ENCODE measurements at places on chromosomes 5 and 9.
A peak's percentile ranks its signal among the peaks of the same experiment; 100 is the strongest.

DNA sequence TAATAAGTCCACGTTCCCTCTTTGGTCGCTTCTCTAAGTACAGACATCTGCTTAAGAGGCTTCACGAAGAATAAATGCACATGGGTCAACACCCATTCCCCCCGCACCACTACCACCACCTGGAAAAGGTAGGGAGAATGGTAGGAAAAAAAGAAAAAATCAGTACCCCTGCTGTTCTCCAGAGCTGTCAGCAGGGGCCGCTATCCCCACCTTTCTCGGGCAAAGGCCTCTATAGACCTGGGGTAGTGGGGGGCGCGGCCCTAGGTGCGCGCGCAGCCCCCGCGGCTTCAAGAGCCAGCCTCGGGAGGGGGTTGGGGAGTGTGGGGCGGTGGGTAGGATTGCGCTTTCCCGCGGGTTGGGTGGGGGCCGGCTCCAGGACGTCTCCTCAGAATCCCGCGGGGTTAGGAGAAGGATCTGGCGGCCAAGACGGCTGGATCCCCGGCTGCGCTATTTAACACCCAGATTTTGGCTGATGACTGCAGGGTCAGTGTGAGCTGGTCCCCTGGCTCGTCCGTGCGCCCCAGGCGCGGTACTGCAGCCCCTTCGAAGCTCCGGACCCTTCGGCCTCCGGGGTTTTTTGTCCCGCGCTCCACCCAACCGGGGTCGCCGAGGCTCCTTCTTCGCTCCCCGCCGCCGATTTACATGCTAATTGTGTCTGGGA is 1.6 kb upstream of the SEMA6A start:
- peak; percentile 32 for DNase-seq

DNA sequence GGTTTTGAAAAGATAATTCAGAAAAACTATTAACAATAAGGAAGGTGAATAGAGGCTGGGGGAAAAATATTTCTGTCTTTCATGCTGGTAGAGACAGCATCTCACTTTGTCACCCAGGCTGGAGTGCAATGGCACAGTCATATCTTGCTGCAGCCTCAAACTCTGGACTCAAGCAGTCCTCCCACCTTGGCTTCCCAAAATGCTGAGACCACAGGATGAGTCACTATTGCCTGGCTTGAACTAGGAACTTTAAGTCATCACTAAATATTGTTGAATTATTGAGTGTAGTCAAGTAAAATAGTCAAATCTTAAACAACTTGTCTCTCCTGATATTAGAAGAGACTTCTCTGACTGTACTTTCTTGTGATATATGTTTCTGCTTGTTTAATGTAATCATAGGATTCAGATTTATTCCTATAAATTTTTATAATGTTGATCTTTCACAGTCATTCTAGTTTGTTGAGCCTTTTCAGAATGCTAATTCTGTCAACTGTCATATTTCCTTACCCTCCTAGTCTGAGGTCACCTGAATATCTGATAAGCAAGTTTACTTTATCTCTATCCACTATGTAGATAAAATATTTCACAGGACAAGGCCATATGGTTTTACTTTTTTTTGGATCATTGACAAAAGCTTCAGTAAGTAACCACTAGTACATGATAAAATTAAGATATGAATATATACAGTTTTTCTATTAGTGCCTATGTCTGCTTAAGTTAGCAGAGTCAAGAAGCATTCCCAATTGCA is 1696.5 kb downstream of the MAT2B start:
- DNase-seq: peak; percentile 73

DNA sequence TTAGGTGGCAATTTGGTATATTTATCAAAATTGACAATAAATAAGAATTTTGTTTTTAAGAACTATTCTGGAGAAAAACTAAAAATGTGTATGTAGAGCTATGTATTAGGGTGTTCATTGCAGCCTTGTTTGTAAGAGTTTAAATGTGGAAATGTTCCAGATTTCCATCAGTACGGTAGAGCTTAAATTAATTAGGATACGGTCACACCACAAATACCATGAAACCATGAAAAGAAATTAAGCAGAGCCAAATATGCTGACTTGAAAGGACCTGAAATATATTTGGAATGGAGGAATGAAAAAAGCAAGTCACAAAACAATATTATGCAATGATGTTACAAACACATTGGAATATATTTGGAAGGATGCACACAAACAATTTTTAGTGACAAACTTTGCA is 64.6 kb downstream of the ACTBL2 start:
- DNase-seq: no peak

DNA sequence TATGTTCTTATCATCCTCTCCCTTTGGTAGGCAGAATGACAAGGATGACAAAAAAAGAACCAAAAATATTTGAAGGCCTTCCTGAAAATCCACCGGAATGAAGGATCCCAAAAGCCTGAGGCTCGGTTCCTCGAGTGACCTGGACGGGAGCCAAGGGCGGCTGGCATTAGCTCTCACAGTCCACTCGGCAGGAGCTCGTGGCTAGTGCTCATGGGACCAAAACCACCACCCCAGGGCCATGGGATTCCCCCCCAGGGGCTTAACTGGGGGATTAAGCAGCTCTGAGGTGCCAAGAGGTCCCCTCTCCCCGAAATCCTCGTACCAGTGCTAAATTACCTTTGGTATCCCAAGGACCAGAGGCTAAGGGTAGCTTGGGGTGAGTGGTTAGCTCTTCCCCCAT is 586 bp upstream of the PDZD2 start:
- no peak for DNase-seq

GRCh38 chr9:130897848-130898551 is 1.4 kb upstream of the QRFP start:
- no peak for DNase-seq

DNA sequence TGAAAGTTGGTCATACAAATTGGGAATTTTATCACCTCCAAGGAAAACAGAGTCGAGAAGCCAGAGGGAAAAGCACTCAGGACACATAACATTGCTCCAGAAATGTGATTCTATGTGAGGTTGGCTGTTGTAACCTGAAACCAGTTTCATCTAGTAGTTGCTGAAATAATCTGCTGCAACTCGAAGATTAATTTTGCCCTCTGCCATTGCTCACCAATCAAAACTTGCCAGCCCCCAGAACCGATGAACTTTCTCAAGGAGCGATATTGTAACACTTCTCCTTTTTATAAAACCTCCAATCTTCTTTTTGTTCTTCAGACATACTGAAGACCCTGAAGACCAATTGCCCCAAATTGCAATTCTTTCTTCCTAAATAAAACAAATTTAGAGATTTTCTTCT is 31.1 kb downstream of the C5orf58 start:
- no peak for DNase-seq

DNA sequence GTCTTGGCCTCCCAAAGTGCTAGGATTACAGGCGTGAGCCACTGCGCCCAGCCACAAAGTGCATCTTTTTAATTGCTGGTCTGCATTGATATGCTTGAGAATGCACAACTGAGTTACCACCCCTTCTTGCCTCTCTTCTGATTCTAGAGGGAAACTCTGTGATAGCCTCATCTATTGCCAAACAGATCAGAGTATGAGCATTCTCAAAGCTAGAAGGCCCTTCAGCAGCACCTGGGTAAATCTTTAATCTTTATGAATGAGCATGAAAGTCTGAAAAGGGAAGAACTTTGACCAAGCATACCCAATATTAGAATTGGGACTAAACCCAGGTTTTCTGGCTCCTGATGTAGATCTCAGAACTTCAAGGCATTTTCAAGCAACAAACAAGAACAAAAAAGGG is 298.3 kb upstream of the TNC start:
- no peak for DNase-seq

DNA sequence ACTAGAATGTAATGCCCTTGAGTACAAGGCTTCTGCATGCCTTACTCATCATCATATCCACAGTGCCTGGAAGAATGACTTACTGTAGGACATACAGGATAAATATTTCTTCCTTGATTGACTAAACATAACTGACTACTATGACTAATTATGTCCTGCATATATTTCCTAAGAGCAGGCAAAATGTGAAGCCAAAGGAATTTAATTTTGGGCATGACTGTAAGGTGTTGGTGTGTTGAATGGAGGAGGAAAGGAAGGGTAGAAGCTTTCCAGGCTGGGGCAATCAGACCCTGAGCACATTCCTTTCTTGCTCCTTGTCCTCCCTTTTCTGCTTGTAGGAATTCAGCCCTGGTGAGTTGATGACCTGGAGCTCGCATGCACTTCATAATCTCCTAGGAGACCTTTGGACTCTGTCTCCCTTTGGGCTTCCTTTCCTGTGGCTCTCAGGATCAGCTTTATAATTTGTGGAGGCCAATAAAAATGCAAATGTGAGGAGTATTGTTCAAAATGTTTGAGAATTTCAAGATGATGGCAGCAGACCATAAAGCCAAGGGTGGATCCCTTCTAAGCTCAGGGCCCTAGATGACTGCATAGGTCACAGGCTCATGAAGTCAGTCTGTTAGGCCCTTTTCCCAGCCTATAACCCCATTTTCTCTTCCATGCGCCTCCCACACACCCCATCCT is 174.0 kb downstream of the HMHB1 start:
- peak; percentile 97 for DNase-seq

GRCh38 chr9:113343732-113344231 is 3.7 kb upstream of the WDR31 start:
- DNase-seq: peak; percentile 34

DNA sequence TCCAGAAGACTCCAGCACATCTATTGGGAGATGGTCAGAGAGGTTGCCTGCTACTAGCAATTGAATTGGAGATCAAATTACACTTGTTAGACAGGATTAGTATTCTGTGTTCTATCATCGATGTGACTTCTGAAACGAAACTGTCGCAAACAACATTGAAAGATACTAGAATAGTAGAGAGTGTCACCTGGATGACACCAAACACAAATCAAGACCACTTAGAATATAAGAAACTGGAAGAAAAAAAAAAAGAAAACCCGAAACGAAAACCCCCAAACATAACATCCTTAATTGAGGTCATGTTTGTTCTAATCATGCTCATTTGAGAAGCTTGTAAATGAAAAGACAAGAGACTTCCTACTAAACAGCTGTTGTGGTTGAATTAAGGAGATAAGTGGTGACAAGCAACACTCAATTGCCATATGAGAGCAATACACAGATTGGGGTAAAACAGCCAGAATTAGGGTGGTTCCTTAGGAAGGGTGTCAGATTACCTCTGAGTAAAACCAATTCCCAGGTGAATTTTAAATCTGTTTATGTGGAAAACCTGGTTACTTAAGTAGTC is 97.6 kb downstream of the BASP1 start:
- no peak for DNase-seq

- peak; percentile 72 for DNase-seq
Measured at GRCh38 chr5:125700380-125700861, 722.8 kb upstream of the GRAMD2B start.

GRCh38 chr9:137309368-137310188 is 7.5 kb upstream of the NRARP start:
- DNase-seq: no peak

DNA sequence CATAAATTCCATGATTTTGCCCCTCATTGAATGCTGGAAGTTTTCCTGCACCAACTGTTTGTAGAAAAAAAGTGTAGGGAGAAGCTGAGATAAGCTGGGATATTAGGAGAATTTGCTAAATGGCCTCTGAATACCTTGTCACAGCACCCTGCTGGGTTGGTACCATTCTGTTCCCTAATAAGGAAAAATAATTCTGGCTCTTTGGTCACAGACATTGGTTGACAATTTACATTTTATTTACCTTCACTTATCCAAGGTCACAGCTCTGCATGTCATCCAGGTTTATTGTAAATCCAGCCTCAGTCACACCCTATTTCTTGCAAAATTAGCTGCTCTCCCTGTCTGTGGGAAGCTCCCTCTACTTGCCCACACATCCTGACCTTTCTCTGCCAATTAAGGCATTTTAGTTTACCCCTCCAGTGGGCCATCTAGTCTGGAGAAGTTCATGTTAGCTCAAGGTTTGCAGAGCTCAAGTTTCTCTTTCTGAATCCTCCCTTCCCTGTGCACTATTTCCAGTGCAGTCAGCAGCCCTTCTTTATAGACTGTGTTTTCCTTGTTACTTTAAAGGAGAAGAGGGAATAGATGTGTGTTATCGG is 115.4 kb upstream of the NTRK2 start:
- DNase-seq: no peak

DNA sequence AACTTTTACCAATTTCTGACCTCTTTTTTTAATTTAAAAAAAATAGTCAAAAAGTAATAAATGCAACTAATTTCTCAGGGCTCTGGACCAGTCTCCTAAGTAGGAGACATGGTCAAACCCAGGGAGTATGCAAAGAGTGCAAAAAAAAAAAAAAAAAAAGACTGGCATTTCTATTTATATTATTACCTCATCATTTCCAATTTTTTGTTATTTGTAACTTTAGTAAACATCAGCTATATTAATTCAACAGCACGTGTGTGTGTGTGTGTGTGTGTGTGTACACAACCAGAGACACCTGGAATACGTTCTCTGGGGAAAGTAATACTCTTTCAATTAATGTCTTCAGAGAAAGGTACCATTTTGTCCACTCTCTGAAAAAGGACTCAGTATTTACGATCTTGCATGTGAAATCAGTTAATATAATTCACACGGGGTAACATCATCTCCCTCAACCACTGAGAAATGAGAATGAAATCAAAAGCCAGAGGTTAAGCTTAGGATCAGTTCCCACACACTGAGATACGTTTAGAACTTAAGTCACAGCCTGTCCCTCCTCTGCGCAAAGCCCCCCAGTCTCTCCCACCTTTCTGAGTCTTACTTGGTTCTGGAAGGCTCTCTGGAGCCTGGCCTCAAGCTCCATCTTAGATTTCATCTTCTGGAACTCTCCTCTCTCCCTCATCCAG is 21.9 kb downstream of the ZNF608 start:
- DNase-seq: no peak

DNA sequence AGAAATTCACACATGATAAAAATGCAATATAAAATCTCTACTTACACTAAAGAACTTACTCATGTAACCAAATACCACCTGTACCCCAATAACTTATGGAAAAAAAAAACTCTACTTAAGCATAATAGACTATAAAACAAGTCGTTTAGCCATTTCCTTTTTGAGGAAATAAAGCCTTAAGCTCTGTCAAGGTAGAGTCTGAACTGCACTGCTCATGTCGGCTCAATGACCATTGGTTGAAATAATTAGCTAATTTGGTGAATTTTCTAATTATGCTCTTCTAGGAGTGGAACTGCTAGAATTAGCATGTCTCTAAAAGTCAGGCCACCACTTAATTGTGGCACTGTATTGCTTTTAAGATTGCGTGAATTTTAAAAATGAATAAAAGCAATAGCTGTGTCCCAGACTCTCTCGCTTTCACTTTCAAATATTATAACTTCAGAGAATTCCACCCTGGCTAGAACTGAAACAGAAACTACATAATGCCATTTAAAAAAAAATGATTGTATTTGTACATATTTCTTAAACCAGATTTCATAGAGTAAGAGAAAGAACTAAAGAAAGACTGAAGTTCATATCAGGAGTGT is 113.0 kb upstream of the PCA3 start:
- DNase-seq: no peak

Data from amniotic epithelial cell (primary cell).